ENCODE measurements at places on chromosomes 5 and 9.

DNA sequence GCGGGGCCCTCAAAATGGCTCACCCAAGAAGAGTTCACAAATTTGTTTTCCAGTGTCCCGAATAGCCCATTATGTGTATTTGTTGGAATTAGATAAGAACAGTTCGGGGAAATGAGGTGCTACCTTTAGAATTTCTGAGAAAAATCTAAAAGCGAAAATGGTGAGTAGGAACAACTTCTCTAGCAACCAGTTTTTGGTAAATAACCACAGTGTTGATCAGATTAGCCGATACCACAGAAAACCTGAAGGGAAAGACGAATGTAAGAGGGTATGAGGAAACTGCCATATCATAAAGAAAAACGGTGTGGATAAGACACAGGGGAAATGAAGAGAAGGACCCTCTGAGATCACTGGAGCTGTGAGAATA is 31.0 kb downstream of the ADAM19 start:
- DNase-seq: no peak

GRCh38 chr9:133677126-133678010 is 41.2 kb downstream of the DBH start:
- peak; percentile 48 for DNase-seq

DNA sequence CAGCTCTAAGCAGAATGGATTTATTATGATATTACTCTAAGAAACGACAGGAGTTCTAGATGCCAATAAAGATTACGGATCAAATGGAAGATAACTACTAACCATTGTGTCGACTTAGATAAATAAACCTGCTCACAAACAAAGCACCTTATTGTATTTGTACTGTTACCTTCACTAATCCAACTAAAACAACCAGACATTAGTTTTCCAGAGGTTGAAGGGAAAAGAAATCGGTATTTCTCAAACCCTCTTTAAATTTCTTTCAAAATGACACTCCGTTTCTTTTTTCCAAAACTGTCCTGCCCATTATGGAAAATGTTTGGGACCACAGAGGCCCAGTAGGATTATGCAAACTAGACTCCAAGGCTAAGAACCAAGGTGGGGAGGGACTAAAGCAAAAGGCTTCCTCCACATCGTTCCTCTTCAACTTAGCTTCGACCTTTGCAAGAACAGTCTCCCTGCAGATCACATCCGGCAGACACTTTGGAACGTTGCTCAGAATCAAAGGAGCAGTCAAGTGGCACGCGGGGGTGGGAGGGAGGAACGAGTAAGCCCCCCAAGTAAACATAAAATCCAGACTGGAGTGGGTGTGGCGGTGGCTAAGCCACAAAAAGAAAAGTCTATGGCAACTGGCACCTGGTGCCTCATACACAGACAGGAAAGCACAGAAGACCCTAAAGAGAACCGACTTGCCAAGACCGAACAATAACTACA is 2.7 kb downstream of the MLLT3 start:
- no peak for DNase-seq

- no peak for DNase-seq
Observed at GRCh38 chr9:108468364-108468763, 387.4 kb downstream of the ACTL7B start.

DNA sequence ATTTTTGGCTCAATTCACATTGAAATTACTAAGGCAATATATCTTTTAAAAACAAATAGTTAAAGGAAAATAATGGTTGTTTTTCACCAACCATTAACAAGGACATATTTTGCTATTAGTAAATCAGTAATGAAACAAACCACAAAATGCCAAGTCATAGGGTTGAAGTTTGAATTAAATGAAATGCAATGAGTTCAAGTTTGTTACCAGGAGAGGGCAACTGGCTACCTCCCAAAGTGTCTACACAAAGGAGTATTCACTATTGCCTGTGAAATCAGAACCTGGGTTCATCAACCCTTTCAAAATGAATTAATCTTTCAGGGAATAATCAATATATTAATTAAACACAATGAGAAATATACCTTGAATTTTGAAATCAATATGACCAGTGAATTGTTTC is 138.4 kb upstream of the DMRTA1 start:
- DNase-seq: no peak
